GM12892 (cell line): ENCODE measurements at places on chromosomes 7 and 10.

- no peak for DNase-seq
Measured at GRCh38 chr10:121416071-121416470, 182.2 kb downstream of the FGFR2 start.

DNA sequence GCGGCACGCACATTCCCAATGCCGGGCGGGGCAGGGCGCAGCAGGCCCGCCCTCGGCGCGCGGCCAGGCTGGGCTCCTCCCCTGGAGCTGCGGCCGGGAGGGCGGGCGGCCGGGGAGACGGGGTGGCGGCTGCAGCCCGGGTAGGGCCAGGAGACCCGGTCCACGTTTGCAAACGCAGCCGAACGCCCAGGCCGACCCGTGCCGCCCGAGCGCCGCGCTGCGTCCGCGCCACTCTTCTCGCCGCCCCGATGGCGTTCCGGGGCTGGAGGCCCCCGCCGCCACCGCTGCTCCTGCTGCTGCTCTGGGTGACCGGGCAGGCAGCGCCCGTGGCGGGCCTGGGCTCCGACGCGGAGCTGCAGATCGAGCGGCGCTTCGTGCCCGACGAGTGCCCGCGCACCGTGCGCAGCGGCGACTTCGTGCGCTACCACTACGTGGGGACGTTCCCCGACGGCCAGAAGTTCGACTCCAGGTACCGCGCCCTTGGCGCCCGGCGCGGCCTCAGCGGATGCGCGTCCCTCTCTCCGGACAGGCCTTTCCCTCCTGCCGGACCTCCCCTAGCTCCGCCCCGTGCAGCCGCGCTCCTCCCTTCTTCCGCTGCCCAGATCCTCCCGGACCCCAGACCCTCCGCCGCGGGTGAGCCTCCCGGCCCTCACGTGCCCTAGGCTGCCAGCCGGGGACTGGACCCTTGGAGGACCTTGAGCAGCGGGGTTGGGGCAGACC is at the start of gene FKBP9:
FKBP9 (plus strand) TSS at position 115 of the 720 bp plus-strand sequence; CDS start at position 249, 134 bp downstream.
- peak; percentile 48 for DNase-seq

DNA sequence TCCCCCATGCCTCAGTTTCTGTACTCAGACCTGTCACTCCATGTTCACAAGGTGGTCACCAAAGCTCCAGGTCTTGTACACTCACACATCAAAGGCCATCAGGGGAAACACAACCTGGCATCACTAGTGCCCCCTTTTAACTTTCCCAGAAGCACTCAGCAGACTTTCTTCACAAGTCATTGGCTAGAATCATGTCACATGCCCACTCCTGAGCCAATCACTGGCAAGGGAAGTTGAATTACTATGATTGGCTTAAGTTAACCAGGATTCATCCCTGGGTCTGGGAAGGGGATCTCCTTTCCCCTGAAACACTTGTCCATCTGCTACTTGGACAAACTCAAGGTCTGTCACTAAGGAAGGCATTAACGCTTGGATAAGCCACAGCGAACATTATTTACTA is 193.8 kb upstream of the PLXNA4 start:
- DNase-seq, result no peak

GRCh38 chr7:157552295-157552993 is 215.6 kb downstream of the DNAJB6 start:
- no peak for DNase-seq

DNA sequence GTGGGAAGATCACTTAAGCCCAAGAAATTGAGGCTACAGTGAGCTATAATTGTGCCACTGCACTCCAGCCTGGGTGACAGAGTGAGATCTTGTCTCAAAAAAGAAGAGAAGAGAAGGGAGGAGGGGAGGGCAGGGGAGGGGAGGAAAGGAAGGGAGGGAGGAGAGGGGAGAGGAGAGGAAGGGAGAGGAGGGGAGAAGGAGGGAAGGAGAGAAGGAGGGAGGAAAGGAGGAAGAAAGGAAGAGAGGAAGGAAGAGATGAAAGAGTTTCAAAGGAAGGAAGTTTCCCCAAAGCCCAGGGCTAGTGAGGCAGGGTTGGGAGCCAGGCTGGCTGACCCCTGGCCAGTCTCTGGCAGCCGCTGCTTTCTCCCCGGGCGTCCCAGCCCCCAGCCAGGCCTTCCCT is 32.6 kb downstream of the EPHB4 start:
- DNase-seq, result no peak

- no peak for DNase-seq
Measured at GRCh38 chr7:15335390-15335789, 226.4 kb downstream of the AGMO start.

DNA sequence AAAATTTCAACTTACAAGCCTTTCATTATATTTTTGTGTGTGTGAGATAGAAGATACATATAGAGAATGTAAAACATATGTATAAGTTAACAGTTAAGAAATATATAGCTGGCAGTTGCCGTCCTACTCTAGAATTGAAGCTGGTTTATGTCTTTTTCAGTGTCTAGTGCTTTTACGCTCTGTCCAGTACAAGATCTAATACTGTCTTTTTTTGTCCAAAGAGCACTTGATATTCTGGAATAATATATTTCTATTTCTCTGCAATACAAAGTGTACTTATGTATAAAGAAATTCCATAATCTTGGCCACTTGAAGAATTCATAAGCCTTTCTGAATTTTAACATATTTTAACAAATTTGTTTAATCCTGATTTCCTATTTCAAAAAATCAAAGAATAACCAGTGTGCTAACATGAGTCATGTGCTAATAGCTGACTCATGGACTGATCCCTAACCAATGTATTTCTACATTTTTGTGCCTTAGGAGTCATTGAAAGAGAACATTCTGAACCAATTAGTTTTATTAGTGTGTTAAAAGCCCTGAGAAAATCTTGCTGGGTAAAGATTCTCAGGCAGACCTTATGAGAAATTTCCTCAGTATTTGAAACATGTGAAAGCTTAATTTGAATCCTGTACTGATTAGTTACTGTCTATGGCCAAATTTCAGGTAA is 73.2 kb upstream of the CCAR1 start:
- no peak for DNase-seq

GRCh38 chr10:103040418-103040817 is 122.3 kb downstream of the CNNM2 start:
- no peak for DNase-seq

- no peak for DNase-seq
Measured at GRCh38 chr7:15855525-15856109, 169.1 kb upstream of the MEOX2 start.

- no peak for DNase-seq
Measured at GRCh38 chr10:122280156-122280555, 9.1 kb downstream of the BTBD16 start.

DNA sequence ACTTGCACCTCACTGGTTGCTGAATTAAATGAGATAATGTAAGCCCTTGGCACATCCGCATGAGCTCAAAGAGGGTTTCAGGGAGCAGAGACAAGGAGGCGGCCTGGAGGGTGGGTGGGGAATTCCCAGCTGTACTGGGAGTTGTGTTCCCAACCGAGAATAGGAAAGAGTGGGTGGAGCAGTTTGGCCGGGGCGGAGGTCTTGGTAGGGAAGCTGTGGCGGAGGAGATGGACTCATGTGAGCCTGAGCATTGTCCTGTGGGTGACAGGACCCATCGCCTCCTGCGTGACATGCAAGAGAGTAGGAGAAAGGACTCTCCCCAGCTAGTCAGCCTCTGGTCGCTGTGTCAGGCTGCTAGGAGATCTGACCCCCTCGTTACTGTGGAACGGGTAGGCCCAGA is 41.0 kb upstream of the SAMD8 start:
- DNase-seq, result no peak

DNA sequence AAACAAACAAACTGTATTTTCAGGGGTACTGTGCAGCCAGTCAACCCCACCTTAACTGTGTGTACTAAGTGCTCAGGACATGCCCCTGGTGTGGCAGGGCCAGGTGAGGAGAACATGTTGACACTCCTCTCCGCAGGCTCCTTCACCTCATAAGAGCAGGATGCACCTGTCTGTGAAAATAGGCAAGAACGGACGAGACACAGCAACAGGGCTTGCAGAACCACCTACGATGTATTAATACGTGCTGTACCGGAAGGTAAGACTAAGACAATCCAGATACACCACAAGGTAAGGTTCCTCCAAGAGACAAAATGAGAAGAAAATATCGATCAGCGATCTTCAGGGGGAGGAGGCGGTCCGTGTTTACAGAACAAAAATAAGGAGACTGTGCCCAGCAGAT is 65.8 kb upstream of the CAMK2B start:
- DNase-seq, result no peak

- DNase-seq, result no peak
Measured at GRCh38 chr7:80618096-80618495, 20.3 kb upstream of the CD36 start.

- no peak for DNase-seq
Measured at GRCh38 chr10:116815641-116816415, 33.5 kb upstream of the ENO4 start.
